Small intestine (tissue), 16 donors: ENCODE measurements at places on chromosomes 16 and 17. TPM values are rescaled to one million over a fixed set of nuclear protein-coding genes. Genes with fewer than 3 reads are reported as not detected.

The GH1 gene
- polyA plus RNA-seq = not detected

GRCh38 chr17:69552986-69553667, 138.6 kb downstream of the MAP2K6 start:
- no peak for DNase-seq

DNA sequence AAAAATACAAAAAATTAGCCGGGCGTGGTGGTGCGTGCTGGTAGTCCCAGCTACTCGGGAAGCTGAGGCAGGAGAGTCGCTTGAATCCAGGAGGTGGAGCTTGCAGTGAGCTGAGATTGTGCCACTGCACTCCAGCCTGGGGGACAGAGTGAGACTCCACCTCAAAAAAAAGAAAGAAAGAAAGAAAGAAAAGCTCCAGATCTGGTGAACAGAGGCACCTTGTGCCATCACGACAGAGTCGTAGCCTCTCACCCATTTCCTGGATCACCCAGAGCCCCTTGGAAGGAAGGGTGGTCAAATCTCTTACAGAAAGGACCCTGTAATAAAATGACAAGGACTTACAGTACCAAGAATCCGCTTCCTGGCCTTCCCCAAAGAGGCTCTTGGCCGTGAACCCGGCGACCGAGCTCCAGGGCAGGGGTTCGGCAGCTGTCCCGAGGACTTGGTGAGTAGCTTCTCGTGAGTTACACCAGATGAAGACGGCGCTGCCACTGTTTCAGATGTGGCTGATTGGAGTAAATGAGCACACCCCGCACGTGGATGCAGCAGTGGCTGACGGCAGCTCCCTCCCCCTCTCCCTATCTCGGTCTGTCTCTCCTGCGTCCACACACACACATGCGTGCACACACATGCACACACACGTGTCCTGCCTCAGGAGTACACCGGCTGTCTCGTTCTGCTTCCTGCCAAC, 13.5 kb downstream of the LGALS3BP start:
- DNase-seq = no peak

- no peak for DNase-seq
These were observed 603 bp upstream of the TMEM95 start for GRCh38 chr17:7354262-7354843.

- DNase-seq = no peak
These were observed 47.5 kb upstream of the ENDOV start for GRCh38 chr17:80367503-80367902.

GRCh38 chr16:23355106-23355670, 53.1 kb downstream of the SCNN1B start:
- no peak for DNase-seq

DNA sequence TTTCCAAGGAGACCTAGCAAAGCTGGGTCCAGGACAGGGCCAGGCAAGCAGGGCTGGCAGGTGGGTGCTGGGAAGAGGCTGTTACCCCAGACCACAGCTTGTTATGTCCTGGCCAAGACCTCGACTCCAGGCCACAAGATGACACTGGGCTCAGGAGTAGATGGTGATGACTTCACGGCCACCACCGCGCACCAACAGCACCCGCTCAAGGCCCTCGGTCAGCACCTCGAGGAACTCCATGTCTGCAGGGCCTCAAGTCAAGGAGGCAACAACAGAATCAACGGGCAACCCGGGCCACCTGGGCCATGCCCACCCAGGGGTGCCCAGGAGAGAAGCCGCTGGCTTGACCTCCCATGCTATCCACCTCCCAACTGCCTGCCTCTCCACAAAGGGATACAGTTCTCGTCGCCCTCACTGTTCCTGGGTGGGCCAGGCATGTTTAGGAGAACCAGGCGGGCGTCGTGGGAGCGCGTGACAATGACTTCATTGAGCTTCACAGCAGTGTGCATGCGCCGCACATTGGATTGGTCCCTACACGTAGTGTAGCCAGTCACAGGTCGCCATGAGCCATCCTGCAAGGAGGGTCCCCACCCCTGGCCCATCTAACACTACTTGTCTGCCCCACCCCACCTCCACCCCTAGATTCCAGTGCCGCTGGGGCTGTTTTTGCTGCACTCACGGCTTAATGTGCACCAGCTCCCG, 921 bp upstream of the LCAT start:
- DNase-seq = no peak

GRCh38 chr16:49474741-49475140, 101.1 kb downstream of the C16orf78 start:
- no peak for DNase-seq

GRCh38 chr16:71453036-71453435, 9.0 kb downstream of the ZNF23 start:
- no peak for DNase-seq

The METTL26 gene
- 122 TPM for polyA plus RNA-seq

GRCh38 chr16:30085247-30085646, 6.5 kb downstream of the TBX6 start:
- no peak for DNase-seq

- DNase-seq = peak; percentile 11
These were observed 418.7 kb upstream of the DYNLRB2 start for GRCh38 chr16:80122115-80122514.

GRCh38 chr17:61461967-61462718, 9.9 kb downstream of the TBX4 start:
- DNase-seq = no peak

The MRM1 gene
- 15.4 TPM for polyA plus RNA-seq

GRCh38 chr16:19434584-19434983, 16.9 kb downstream of the TMC5 start:
- DNase-seq = peak; percentile 34

The SSTR5 gene
- polyA plus RNA-seq = not detected

- DNase-seq = peak; percentile 47
These were observed 67.9 kb downstream of the N4BP1 start for GRCh38 chr16:48542020-48542473.

The KRT16 gene
- not detected for polyA plus RNA-seq

- no peak for DNase-seq
These were observed 595.0 kb downstream of the WWOX start for GRCh38 chr16:78694414-78694813.

DNA sequence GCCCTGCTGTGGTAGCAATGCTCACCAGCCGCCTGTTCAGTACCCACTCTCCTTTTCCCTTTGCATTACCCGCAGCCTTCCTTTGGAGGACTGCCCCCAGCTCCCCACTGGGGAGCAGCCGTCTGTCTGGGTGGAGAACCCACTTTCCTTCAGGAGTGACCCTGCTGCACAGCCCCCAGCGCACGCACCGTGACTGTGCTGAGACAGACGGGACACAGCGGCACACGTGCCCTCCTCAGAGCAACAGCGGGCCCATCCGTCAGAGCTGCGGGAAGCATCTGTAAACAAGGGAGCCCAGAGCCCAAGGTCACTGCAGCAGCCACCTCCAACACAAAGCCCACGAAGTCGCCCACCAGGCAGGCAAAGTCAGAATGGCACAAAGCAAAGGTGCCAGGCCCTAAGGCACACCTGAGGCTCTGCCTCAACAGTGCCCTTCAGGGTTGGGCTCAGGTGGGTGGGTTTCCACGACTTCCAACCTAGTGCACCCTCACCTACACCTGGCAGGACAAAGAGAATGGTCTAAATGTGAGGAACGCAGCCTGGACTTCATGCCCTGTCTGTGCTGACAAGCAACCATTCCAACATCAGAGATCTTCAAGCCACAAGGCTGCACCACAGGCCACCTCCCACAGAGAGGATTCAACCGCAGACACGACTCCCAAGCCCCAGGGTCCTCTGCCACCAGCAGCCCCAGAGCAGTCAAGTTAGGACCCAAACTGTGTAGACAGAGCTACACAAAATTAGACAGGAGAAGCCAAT, 9.9 kb downstream of the AXIN1 start:
- DNase-seq = no peak

The TERB1 gene
- not detected for polyA plus RNA-seq

- no peak for DNase-seq
These were observed 272.2 kb upstream of the CCL2 start for GRCh38 chr17:33982909-33983308.

DNA sequence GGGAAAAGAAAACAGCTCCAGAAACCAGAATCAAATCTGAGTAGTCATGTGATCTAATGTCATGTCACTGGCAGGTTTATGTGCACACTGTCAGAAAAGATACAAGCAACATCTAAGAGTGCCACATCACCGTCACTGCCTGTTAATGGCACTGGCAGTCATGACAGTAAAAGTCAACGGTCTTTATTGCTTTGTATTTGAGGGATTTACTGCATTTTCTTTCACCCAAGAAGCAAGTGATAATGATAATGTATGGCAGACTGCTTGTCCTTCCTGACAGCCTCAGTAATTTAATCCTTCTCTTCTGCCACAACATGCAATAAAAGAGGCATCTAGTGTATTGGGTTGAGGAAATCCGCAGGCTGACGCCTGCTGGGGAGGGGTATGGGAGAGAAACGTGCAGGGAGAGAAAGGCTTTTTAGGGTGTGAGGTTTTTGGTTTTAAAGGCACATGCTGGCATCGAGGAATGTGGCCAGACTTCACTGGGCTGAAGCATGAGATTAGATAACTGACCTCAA, 92.4 kb downstream of the RPGRIP1L start:
- DNase-seq = no peak

The EVPLL gene
- polyA plus RNA-seq = not detected

The CCL17 gene
- polyA plus RNA-seq = 0.45 TPM

GRCh38 chr17:75753514-75754377, 11.2 kb downstream of the GALK1 start:
- DNase-seq = peak; percentile 89

The VAT1L gene
- polyA plus RNA-seq = 0.22 TPM

GRCh38 chr17:7095625-7096024, 15.6 kb upstream of the CLEC10A start:
- DNase-seq = no peak
